Fibroblast of skin of left quadriceps (primary cell): ENCODE measurements at places on chromosomes 16 and 17.

DNA sequence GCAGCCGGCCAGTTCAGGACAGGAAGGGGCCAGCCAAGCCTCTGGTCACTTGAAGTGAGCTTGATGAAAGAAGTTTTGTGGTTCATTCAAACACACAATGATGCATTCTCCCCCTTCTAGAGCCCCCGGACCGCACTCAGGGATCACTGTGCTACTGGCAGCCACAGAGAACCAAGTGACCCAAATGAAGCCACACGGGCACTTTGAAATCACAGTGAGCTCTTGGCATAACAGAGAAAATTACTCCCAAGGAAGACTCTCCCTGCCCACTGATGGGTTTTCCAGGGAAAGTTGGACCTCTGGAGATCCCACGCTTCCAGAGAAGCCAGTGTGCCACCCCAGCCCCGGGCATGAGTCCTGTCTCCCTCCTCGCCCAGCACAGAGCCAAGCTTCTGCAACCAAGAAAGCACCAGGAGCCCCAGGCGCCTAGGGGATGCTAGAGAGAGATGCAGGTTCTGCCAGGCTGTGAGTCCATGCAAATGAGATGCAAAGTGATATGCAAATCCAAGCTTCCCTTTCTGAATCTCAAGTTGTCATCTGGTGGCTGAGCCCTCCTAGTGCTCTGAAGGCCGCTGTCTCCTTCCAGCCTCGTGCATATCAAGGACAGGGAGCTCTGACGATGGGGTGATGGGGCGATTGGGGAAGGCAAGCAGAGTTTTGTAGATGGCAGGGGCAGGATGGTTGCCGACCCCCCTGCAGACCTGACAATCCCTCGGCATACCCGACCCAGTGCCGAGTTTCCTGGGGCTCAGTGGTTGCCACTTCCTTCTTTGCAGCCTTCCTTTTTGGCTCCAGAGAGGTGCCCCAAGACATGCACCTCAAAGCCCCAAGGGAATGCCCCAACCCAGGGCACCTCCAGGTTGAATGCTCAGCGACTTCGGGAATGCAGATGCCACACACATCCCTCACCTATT is 59.7 kb upstream of the TNRC6C start:
- DNase-seq: no peak

DNA sequence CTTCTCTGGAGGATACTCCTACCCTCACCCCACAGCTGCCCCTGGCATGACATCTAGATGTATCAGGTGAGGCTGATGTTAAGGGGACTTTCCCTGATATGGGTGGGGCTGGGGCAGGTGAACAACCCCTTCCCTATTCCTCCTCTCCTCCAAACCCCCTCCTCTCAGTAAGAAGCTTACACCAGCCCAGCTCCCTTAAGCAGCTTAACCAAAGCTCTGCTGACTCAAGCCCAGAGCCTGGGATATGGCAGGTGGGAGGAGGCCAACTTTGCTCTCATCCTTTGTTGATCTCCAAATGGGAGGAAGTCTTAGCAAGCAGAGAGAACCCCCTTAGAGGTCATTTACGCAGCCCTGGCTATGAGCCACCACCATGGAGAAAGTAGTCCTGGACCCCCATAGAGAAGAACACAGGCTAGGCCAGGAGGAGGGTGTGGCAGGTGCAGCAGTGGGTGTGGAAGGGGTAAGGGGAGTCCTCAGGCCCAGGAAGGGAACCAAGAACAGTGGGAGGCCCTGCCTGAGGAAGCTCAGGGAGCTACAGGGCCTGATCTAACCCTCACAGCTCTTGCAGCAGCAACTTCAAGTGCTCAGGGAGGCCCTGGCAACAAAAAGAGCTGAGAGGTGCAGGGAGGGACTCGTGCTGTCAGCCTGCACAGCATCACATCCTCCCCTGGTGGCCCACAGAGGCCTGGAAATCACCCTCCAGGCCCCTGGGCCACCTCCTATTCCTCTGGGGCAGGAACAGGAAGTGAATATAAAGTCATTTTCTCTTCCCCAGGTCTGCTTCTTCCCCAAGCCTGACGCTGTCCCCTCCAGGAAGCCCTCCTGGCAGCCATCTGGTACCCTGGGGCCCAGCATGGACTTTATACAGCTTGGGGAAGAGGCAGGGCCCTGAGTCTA is 2.9 kb downstream of the UNC119 start:
- DNase-seq: no peak

DNA sequence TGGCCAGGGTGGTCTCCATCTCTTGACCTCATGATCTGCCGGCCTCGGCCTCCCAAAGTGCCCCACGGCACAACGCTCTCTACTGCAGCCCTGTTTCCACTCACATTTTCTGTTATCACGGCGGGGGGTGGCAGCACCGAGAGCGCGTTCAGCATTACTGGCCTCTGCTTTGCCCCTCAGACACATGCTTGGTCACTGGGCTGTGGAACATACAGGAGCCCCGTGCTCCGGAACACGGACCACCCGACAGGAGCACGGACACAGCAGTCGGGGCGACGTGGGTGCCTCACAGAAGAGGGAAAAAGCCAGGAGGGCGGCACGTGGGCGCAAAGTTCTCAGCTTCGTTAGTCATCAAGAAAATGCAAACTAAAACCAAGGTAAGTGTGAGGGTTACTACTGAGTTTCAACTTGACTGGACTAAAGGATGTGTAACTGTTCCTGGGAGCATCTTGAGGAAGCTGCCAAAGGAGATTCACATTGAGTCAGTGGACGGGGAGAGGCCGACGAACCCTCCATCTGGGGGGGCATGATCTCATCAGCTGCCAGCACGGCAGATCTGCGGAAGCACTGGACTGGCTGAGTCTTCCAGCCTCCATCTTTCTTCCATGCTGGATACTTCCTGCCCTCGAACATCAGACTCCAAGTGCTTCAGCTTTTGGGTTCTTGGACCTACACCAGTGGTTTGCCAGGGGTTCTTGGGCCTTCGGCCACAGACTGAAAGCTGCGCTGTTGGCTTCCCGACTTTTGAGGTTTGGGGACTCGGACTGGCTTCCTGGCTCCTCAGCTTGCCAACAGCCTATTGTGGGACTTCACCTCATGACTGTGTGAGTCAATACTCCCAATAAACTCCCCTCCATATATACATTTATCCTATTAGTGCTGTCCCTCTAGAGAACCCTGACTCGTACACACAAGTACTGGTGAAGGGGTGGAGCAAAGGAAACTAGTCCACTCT is 106.8 kb downstream of the ZNF778 start:
- no peak for DNase-seq

DNA sequence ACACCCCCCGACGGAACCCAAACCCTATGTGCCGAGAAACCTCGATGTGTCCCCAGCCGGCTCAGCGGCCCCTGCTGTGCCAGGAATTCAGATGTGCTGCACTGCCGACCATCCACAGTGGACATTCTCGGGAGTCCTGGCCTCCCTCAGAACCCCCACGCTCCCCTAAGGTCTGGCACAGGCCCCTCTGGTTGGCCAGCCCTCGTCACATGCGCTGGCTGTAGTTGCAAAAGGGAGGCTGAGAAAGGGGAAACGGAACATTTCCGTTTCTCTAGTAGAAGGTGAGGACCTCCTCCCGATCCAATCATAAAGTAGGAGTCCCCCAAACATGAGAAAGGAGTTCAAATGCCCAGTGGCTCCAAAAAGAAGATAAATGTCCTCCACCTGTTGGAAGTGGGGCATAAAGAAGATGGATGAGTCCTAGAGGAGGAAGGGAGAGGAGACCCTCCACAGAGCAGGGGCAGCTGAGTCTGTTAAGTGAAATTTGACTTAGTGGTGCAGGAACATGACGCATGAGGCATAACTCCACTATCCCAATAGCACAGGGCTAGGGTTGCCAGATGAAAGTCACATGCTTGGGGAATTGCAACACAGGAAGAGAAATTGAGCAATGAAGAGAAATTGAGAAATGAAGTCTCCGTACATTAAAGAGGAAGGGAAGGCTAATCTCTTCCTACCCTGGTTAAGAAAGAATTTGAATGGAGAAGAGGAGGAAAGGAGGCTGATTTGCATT is 49.3 kb upstream of the WSB1 start:
- peak; percentile 89 for DNase-seq

DNA sequence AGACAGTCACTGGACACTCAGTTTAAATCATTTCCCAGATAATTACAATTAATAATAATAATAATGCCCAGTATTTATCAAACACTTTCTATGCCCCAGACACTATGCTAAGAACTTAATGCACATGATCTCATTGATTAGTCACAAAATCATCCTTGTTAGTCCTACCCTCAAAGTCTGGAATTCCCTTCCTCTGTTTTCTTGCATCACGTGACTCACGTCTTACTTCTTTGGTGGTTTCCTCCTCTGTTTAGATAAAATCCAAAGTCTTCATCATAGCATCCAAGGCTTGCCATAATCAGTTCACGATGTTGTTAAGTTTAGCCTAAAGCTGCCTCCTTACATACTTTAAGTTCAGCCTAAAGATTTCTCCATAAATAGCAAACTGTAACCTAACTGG is 471.9 kb downstream of the PMP22 start:
- DNase-seq: peak; percentile 74

DNA sequence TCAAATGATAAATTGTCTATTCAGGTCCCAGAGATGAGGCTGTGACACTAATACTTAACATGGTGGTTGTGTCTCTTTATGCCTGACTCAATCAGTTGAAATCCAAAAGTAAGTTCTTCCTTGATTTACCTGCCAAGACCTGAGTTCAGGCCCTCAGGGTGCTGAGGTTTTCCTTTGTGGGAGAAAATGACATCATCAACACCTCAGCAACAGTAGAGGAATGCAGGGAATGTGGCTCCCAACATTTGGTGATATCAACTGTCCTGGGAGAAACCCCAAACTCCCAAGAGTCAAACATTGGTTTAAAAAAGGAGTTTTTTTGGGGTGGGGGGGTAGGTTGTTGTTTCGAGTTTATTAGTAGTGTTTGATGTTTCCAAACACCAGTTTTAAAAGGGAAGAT is 14.7 kb downstream of the RNF43 start:
- peak; percentile 10 for DNase-seq

GRCh38 chr16:85563034-85563433 is 50.1 kb upstream of the GSE1 start:
- no peak for DNase-seq

- no peak for DNase-seq
Measured at GRCh38 chr16:70508752-70509151, 14.6 kb downstream of the COG4 start.

DNA sequence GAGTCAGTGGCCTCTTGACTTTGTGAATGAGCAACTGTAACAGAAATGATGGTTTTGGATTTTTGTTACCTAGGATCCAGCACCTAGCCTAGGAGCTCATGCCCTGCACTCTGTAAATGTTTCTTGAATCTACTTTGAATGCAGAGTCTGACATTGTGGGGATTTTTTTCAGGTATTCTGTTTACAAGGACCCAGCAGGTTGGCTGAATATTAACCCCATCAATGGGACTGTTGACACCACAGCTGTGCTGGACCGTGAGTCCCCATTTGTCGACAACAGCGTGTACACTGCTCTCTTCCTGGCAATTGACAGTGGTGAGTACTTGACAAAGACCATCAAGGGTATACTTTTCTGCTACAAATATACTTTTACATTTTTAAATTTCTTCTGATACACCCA is 59.8 kb upstream of the HSBP1 start:
- no peak for DNase-seq

- DNase-seq: no peak
Measured at GRCh38 chr16:71369494-71369893, 11.0 kb downstream of the CALB2 start.

DNA sequence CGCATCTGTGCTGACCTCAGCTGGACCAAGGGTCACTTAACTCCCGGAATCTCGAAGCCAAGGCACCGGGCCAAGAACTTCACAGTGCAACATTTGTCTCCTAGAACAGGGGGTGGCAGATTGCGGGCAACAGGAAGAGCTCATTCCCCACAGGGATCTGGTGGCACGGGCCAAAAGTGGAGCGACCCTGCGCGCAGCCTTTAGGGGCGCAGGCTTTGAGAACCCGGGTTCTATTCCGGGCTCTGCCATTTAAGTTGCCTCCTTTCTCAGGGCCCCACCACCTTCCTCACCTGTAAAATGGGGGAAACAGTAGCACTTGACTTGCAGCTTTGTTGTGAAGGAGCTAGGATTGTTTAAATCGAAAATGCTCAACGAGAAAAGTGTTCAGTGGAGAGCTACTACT is 651 bp downstream of the SHMT1 start:
- DNase-seq: no peak

GRCh38 chr17:59328601-59329000 is 2.9 kb upstream of the YPEL2 start:
- no peak for DNase-seq

- DNase-seq: no peak
Measured at GRCh38 chr16:87182759-87183158, 134.4 kb downstream of the C16orf95 start.

- DNase-seq: no peak
Measured at GRCh38 chr17:35081638-35082037, 18.1 kb upstream of the RFFL start.

- no peak for DNase-seq
Measured at GRCh38 chr17:81245665-81246342, 6.7 kb downstream of the NDUFAF8 start.

- DNase-seq: no peak
Measured at GRCh38 chr17:50468304-50469207, at the start of gene CHAD. TSS of gene CHAD (minus strand) at chr17:50468880. CDS start at chr17:50468813, 67 bp downstream.

DNA sequence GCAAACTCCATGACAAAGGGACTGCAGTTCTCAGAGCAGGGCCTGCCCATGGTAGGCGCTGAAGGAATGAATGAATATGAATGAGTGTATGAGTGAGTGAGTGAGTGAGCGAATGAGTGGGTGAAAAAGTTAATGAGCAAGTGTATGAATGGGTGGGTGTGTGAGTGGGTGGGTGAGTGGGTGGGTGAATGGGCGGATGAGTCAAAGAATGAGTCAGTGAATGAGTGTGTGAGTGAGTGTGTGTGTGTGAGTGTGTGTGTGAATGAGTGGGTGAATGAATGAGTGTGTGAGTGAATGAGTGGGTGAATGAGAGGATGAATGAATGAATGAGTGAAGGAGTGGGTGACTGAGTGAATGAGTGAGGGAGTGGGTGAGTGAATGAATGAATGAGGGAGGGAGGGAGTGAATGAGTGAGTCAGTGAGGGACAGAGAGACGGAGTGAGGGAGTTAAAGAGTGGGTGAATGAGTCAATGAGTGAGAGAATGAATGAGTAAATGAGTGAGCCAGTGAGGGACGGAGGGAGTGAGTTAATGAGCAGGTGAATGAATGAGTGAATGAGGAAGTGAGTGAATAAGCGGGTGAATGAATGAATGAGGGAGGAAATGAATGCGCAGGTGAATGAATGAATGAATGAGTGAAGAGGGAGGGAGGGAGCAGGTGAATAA is 11.1 kb upstream of the CHMP6 start:
- no peak for DNase-seq

GRCh38 chr16:30604316-30604947 is 5.8 kb downstream of the ZNF689 start:
- DNase-seq: no peak

GRCh38 chr17:34567691-34568465 is 11.5 kb upstream of the TMEM132E start:
- no peak for DNase-seq

DNA sequence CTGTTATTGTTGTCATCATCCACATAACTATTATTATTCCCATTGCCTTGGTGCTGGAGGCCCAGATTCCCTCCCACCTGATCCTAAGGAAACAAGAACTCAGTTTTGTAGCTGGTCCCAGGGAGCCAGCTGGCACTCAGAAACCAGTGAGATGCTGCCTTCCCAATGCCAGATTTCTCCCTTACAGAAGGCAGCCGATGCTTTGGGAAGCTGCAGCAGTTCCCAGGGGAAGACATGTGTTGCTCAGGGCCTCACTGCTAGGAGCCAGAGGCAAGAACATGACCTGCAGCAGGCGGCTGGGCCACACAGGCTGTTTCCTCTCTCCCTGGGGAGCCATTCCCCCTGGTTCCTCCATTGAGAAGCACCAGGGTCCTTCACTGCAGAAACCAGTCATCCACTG is 59.9 kb upstream of the GRIN2A start:
- no peak for DNase-seq
